Daoy (cell line): ENCODE measurements at places on chromosomes 4 and X. TPM values are rescaled to one million over a fixed set of nuclear protein-coding genes. Genes with fewer than 3 reads are reported as not detected.

DNA sequence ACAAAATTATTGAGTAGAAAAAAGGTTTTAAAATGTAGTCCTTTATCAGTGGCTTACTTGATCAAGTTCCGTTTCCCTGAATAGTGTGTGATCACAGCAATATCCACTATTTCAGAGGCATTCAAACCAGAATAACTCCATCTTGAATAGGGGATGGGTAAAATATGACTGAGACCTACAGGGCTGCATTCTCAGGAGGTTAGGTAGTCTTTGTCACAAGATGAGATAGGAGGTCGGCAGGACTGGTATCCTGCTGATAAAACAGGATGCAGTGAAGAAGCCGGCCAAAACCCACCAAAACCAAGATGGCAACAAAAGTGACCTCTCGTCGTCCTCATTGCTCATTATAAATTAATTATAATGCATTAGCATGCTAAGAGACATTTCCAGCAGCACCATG lies 24.7 kb downstream of the TSPAN6 start:
- no peak for DNase-seq

- no peak for DNase-seq
These were observed 960.3 kb downstream of the C4orf33 start for GRCh38 chr4:130056286-130056685.

The CEP135 gene
- 5.4 and 5.5 TPM in 2 replicates for total RNA-seq

The TBX22 gene
- total RNA-seq = not detected in 2 replicates

GRCh38 chr4:147773261-147774184 lies 41.6 kb downstream of the ARHGAP10 start:
- DNase-seq = peak; percentile 41

DNA sequence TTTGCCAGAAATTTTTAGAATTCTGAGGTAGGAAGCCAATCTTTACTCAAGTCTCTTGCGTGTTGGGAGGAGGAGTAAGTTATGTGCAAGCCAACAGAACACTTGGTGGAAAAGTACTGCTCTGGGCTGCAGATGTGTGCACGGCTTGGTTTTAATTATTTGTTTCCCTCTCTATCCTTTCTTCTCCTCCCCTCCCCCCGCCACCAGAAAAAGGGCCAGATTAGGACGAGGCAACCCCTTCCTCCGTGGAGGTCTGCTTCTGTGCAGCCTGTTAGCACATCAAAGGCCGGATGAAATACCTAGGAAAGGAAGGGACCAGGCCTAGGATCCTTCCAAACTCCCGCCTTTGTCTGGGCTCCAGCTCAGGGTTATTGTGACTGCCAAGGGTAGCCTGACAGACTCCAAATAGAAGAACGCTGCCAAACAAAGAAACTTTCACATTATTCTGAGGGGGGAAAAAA lies 1.0 kb upstream of the PGRMC1 start:
- DNase-seq = no peak

The SSX2B gene
- total RNA-seq = 1.5 and 2.6 TPM in 2 replicates

The FGD1 gene
- total RNA-seq = 1.2 and 2.5 TPM in 2 replicates

DNA sequence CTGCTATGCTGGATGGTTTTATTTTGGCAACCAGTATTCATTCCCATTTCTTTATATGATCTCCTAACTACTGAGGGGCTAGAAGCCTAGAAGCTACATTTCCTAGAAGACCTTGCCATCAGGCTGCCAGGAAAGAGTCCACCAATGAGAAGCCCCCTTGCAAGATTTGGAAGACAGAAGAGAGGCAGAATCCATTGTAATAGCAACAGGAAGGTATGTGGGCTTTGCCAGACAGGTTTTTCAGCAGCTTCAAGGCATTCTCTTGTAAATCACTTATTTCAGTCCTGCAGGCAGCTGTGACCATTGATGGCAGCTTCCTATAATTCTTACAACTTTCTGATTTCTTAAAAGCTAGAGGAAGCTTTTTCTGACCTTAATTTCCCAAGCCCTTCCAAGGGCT lies 148.3 kb upstream of the NHS start:
- no peak for DNase-seq

DNA sequence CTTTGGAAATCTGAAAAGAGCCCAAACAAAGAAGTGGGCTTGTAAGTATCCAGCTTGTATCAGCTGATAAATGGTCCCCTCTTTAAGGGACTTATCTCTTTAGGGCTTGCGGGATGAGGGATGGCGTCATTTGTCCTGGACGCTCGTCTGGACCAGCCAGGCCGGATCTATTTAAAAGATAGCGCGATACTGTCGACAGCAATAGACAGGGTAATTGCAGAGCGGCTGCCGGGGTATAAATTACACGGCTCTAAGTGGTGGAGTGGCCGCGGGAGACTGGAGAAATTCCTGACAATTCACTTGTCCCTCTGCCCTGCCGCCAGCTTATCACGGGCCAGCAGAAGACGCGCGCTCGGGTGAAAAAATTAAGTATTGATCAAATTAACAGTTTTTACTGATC lies 90.7 kb downstream of the FAM53A start:
- no peak for DNase-seq

The TKTL2 gene
- total RNA-seq = not detected in 2 replicates

The NPNT gene
- total RNA-seq = not detected in 2 replicates
